ENCODE measurements at places on chromosomes 6 and 20.

- peak; percentile 78 for DNase-seq
Observed at GRCh38 chr6:52598123-52598823, 21.4 kb upstream of the TRAM2 start.

- DNase-seq, result peak; percentile 81
Observed at GRCh38 chr6:14658886-14659561, 541.5 kb downstream of the CD83 start.

DNA sequence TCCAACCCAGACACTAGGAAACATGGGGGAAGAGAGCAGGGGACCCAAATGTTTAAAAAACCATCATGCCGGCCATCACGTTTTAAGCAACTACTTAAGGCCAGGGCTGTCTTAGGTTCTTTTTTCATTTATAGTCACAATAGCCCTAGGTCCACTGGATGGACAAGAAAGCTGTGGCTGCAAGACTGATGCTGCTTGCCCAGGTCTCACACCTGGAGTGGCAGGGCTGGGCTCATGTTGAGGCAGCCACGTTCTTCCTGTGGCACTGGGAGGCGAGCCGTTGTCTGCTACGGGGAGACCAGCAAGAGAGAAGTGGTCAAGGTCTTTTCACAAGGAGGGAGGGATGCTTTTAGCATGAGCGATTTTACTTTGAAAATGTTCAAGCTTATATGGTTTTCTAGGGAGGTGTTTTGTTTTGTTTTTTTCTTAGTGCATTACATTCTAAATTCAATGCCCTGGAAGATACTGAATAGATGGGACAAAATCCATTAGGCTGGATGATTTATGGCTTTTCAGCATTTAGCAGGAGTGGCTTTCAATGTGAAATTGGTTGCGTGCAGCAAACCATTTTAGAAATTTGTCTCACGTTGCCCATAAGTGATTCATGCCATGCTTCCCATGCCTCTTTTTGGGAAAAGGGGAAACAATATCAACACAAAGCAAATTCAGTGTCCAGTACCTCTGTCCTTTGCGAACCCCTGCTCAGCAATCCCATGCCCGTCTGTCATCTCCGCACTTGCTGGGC, 106.6 kb upstream of the SNX9 start:
- DNase-seq, result no peak

- DNase-seq, result no peak
Observed at GRCh38 chr6:41318261-41318653, 17.2 kb upstream of the NCR2 start.

DNA sequence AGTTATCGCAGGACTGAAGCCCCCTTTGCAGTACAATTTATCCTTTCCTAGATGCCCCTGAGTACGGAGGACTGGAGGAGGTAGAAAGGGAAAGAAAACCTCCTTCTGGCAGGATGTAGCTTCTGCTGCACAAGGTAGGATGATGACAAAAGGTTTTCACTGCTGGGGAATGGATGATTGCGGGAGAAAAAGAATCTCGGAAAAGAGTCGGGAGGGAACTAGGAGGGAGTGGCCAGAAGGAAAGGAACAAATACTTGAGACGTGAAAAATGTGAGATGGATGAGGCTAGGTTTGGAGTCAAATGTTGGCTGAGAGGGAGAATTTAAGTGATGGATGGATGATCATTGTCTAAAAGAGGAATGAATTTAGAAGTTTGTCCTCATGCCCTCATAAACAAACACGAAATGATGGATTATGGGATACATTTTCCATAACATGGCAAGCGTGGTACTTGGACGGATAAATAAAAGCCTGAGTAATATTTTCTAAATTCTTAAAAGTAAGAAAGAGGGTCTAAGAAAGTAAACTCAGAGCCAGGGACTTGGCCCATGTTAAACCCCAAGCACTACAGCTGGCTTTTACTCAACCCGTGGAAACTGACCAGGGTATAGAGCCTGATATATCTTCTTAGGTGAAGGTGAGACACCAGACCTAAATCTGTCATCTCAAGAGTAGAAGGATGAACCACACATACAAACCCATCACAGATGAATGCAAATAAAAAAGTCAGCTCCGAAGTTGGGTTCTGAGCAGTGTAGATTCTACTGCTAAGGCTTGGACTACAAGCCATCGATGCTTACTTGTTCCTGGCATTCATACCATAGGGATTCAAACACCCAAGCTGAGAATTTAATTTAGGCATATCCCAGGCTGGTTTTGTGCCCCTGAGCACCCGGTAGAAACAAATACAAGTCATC, 72.4 kb downstream of the HFE start:
- peak; percentile 9 for DNase-seq

DNA sequence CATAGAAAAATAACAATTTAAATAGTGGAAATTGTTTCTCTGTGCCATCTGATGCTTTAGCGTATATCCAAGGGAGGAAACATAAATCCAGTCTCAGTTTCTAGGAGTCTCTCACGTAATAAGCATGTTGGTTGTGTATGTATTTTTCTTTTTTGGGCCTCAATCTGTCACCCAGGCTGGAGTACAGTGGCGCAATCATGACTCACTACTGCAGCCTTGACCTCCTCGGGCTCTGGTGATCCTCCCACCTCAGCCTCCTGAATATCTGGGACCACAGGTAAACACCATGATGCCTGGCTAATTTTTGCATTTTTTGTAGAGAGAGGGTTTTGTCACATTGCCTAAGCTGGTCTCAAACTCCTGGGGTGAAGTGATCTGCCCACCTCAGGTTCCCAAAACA, 78.6 kb upstream of the PLN start:
- no peak for DNase-seq

DNA sequence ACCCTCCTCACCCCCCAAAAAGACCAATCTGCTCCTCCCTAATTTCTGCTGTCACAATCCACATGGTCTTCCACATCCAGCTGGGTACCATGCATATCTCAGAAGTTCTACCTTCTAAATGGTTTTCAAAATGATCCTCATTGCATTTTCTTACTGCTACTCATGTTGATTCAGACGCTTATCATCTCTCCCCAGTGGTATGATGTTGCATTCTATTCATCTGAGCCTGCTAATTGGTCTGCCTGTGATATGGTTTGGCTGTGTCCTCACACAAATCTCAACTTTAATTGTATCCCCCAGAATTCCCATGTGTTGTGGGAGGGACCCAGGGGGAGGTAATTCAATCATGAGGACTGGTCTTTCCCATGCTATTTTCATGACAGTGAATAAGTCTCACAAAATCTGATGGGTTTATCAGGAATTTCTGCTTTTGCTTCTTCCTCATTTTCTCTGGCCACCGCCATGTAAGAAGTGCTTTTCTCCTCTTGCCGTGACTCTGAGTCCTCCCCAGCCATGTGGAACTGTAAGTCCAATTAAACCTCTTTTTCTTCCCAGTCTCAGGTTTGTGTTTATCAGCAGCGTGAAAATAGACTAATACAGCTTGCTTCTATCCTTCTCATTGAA, 41.4 kb upstream of the CLIC5 start:
- DNase-seq, result no peak

- DNase-seq, result no peak
Observed at GRCh38 chr6:5130135-5130866, 45.2 kb downstream of the PPP1R3G start.

DNA sequence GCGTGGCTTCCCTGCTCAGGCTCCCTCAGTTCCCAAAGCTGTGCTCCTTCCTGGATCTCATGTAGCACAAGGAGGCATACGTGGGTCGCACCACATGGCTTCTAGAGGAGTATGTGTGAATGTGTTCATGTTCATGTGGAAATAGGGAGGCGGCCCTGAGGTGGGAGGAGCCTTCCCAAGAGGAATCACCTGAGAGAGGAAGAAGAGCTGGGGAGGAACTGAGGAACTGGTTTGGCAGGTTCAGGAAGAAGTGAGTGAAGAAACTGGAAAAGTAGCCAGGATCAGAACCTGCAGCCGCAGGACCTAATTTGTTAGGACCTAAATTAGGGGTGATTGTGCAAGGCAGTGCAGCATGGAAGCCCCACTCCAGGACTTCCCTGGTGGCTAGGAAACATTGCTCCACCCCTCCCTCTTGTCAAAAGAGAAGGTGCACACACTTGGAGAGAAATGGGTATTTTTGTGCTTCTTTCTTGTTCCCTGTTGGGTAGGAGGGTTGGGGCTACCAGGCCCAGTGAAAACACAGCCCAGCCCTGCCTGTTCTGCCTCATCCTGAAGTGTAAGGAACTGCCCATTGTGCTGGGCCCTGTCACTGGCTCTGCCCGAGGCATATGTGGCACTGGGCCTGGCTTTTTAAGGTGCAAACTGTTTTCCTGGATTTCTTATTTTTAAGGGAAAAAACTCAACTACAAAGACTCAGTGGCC, 20.7 kb downstream of the SYNJ2 start:
- DNase-seq, result no peak

- DNase-seq, result no peak
Observed at GRCh38 chr20:42974347-42974746, 215.4 kb downstream of the PTPRT start.
